ENCODE measurements at places on chromosomes 3 and 15. TPM values are rescaled to one million over a fixed set of nuclear protein-coding genes. Genes with fewer than 3 reads are reported as not detected.

OSBPL10 gene
- 70.6 TPM for total RNA-seq

DNA sequence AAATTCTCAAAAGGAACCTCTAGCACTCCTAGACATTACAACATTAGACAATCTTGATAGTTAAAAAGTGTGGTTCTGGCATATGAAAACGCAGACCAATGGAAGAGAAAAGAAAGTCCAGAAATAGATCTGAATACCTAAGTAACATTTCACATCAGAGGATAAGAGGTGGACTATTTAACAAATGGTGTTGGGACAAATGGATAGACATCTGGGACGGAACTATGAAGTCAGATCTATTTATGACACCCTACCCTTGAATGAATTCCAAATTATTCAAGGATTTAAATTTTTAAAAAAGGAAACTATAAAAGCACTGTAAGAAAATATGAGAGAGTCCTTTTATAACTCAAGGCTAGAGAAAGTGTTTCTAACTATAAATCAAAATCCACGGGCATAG is 111.3 kb downstream of the SCN11A start:
- DNase-seq = no peak

DNA sequence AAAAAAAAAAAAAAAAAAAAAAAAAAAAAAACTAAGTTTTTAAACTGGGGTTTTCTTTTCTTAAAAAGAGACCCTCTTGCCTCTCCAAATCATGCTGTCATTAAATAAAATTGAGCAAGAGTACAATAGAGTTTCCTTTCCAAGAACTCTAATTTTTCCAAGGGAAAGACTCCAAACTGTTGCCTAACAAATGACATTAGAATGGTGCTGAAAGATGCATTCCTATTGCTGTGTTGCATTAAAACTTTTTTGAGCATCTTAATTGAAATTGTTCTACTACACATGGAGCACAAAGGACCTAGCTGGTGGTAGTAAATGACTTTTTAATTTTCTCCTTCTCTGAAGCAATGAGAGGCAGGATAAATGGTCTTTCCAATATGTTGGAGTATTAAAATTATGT is 469.1 kb upstream of the ARHGEF26 start:
- DNase-seq = no peak

LYSMD2 gene
- total RNA-seq = 18.2 TPM

DPPA2 gene
- total RNA-seq = not detected

- no peak for DNase-seq
These were observed 38.0 kb downstream of the FEM1B start for GRCh38 chr15:68315495-68316031.

DNA sequence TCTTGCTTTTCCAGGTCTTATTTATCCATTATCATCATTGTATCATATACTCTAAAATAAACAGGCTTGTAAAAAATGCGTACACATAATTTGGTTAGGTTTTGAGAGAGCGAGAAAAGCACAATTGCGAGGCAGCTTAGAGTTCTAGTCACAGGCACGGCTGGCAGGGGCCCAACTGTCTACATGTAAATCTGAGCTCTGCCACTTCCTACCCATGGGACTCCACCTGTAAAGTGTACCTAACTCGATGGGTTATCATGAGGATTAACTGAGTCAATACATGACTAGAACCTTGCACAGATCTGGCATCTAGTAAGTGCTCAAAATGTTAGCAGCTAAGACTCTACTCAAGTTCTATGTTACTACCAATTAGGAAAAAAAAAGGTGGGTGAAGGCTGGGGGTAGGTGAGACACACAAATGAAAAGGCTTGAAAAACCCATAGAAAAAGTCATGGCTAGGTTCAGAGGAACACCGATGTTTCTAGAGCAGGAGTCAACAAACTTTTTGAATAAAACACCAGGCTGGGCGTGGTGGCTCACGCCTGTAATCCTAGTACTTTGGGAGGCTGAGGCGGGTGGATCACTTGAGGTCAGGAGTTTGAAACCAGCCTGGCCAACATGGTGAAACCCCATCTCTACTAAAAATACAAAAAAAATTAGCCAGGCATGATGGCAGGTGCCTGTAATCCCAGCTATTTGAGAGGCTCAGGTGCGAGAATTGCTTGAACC is 36.2 kb downstream of the GLB1 start:
- DNase-seq = no peak

TYRO3 gene
- 9.1 TPM for total RNA-seq

GRK7 gene
- total RNA-seq = not detected
